Right renal pelvis (tissue), 4 donors: ENCODE measurements at places on chromosomes 6 and 20.

- no peak for DNase-seq
Observed at GRCh38 chr6:26241033-26241895, 123.7 kb upstream of the BTN3A2 start.

DNA sequence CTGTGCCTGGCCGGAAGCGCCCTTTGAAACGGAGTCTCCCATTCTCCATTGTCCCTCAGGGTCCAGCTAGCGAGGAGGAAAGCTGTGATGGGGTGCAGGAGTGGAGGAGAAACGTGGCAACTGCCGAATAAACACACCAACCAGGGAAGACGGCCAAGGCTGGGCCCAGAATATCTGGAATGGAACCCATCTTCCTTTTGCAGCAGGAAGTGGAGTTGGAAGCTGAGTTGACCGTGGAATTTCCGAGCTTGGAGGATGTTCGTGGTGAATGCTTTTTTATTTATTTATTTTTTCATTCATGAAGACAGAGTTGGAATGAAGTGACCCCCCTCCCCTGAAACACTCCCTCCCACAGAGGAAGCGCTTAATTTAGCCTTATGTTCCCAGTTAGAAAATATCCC lies 105.6 kb upstream of the RNF24 start:
- DNase-seq: no peak

DNA sequence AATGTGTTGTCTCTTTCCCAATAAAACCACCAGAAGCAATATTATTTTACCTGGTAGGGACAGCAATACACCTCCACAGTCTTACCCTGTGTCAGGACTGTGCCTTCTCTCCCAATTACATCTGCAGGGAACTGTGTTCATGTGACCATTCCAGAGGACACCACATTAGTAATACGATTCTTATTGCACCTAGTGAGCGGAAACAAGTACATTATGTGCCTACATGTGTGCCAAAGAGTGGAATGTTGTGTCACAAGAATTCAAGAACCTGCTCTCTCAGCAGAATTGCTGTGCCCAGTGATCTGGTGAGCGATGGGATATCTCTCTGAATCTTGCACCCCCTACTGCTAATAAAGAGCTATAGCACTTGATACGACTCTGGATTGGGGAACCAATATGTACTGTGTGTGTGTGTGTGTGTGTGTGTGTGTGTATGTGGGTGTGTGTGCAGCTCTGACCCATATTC lies 57.4 kb upstream of the FOXC1 start:
- DNase-seq: no peak

DNA sequence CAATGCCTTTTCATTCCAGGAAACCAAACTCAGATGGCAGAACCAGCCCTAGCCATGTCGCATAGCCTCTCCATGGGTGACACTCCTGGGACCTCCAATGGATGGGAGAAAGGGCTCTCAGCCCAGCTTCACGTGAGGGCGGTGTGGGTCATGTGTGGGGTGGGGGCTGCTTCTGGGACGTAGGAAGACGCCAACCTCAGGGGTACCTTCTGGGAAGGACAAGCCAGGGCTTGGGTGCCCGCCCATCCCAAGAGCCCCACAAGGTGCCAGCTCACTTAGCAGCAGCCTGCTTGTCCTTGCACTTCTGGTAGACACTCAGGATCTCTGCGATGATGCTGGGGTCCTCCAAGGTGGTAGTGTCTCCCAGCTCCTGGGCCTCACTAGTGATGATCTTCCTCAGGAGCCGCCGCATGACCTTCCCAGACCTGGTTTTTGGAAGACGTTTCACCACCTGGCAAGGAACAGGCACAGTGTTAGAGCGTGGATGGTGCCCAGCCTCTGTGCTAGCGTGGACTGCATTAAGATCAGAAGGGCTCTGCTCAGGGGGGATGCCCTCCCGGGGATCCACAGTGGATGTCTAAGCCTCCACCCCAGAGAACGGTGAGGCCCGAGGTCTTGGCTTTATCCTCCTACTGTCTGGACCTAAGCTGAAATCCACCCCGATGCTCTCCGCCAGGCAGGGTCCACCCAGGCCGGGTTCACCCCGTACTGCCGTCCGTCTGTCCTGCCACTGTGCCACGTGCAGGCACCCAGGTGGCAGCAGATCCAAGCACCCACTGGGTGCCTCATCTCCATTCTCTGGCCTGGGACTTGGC lies 15.1 kb upstream of the APMAP start:
- no peak for DNase-seq

- no peak for DNase-seq
Observed at GRCh38 chr20:63490416-63490815, 8.5 kb downstream of the EEF1A2 start.

GRCh38 chr6:137816688-137817618 lies 50.1 kb upstream of the TNFAIP3 start:
- no peak for DNase-seq

DNA sequence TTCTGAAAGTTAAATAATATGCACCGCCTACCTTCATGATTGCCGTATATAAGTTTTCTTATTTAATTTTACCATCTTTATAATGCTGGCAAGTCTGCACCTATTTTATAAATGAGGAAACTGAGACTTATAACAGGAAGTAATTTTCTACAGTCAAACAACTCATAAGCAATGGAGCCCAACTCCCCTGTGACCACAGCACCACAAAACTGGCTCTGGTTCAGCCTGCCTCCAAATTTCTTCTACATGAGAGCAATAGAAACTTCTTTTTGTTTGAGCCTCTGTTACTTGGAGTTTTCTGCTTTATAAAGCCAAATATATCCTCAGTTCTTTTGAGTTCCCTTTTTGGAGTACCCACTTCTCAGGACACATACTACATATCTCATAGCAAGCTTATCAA lies 131.1 kb upstream of the HSF2 start:
- no peak for DNase-seq

DNA sequence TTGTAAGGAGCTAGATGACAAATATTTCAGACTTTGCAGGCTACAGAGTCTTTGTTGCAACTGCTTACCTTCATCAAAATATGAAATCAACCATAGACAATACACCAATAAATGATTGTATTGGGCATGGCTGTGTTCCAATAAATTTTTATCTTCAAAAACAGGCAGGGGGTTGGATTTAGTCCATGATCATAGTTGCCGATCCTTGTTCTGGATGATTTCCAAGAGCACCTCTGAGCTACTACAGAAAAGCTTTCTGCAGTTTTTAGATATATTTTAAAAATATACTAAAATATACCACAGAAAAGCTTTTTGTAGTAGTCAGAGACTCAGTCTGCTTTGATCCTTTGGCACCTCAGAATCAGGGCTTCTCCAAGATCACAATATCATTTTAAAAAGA lies 145.0 kb downstream of the HTR1B start:
- DNase-seq: no peak

DNA sequence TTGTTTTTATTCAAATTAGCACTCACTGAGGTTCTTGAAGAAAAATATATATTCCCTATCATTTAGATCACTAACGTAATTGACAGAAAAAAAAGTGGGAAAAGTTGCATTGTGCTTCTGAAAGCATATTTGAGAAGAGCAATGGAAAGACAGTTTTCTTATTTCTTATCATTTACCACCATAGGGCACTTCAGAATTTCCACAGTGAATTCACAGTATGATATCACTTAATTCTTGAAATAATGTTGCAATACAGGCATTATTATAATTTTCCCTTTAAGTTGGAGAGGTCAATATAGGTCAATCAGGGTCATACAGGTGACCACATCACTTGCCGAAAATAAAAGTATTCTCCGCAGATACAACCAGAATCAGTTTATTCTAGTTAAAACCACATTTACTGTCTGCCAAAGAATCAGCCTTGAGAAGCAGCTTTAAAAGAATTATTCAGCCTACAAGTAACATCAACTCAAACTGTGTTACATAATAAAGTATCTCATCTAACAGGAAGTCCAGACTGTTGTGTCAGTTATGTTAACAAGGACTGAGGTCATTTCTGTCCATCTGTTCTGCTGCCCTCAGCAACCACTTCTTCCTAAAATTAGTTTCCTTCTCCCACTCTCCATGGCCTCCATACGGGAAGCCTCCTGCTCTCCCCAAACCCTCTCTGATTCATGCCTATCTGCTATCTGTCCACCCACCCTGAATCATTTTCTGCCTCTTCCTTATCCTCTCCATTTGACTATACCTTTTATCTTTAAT lies 121.2 kb downstream of the SIM1 start:
- no peak for DNase-seq

GRCh38 chr20:24914388-24915241 lies 34.5 kb upstream of the CST7 start:
- no peak for DNase-seq

GRCh38 chr20:48738399-48739304 lies 89.1 kb downstream of the PREX1 start:
- no peak for DNase-seq

DNA sequence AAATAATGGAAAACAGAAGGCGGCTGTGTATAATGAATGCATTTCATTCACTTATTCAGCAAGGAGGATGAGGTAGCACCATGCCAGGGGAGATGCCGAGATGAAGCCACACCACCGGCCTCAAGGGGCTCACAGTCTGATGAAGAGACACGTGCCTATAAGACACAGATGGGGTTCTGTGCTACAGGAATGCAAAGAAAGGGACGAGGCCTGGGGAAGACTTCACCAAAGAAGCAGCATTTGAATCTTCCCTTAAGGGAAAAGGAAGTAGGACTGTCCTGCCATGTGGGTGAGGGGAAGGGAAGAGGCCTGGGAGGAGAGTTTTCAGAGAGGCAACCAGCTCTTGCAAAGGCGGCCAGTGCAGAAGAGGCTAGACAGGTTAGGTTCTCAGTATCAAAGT lies 98.9 kb downstream of the PSMG4 start:
- DNase-seq: no peak

- no peak for DNase-seq
Observed at GRCh38 chr20:58019027-58019849, 209.2 kb downstream of the ANKRD60 start.

DNA sequence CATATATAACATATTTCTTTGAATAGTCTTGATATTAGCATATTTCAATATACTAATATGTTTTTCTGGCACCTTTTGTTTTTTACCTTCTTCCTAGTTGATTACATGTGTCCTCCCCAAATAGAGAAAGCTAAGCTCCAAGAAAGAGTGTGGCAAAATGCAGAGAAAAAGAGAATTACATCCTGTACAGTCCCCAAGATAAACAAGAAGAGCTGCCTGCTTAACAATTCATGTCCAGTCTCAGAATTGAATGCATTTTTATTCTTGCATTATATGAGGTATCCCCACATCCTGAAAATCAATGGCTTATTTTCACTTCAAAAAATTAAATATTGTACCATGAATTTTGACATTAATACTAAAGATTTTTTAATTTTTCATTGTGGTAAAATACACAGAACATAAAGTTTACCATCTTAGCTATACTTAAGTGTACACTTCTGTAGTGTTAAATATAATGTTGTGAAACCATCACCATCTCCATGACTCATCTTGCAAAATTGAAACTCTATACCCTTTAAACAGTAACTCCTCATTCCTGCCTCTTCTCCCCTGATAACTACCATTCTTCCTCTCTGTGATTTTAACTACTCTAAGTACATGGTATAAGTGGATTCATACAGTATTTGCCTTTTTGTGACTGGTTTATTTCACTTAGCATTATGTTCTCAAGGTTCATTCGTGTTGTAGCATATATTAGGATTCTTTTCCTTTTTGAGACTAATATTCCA lies 490.3 kb downstream of the COL12A1 start:
- no peak for DNase-seq

DNA sequence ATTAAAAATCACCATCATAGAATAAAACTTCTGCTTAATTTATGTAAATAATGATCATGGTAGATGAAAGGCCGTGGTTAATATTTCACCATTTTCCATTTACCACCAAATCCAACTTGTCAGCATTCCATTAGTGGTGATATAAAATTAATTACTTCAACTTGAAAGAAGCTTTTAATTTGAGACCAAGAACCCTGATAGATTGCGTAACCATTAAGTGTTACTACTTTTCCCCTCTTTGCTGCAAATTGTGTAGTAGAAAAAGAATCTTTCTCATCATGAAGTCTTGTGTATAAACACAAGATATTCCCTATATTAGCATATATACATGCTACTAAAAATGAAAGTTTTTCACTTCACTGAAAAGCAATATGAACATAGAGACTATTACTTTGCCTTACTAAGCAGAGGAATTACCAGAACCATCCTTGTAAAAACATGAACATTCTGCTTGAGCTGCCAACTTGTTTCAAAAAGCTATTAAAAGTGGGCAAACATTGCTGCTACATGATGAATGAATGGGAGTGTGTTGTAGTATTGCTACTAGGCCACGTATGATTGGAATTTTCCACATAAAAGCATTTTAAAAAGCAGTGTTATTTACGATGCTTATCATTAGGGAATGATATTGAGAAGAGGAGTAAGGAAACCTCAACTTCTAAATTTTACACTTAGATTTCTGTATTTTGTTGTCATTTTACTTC lies 35.0 kb downstream of the STX11 start:
- no peak for DNase-seq

GRCh38 chr6:35073211-35073610 lies 67.9 kb downstream of the TCP11 start:
- no peak for DNase-seq
